ENCODE measurements at places on chromosomes 2 and 18.

DNA sequence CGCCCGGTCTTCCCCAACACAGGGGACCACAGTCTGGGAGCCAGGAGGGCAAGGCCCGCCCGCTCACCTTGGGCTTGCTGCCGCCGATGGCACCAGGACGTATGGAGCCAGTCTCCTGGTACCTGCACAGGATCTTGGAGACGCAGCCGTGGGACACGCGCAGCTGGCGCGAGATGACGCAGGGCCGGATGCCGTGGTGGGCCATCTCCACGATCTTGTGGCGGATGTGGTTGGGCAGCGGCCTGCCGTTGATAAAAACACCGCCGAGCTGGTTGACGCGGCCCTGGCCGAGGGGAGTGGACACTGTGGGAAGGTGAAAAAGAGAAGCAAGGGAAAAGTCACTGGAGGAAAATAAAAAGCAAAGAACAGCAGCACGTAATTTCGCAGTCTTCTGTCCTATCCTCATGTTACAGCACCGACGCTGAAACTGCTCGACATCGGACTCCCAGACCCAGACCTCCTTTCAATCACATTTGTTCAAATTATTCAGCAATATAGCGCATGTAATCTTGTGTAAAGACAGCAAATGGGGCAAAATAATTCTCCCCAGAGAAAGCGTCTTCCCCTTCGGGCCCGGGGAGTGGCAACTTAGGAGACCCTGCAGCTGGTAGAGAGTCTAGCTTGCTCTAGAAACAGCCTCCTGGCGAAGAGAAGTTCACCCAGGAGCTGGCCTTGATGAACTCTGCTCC lies 1.7 kb downstream of the PAX3 start:
- DNase-seq, result no peak

- no peak for DNase-seq
Measured at GRCh38 chr2:10137053-10137843, 14.7 kb downstream of the RRM2 start.

GRCh38 chr2:205714058-205714776 lies 31.9 kb downstream of the NRP2 start:
- no peak for DNase-seq

DNA sequence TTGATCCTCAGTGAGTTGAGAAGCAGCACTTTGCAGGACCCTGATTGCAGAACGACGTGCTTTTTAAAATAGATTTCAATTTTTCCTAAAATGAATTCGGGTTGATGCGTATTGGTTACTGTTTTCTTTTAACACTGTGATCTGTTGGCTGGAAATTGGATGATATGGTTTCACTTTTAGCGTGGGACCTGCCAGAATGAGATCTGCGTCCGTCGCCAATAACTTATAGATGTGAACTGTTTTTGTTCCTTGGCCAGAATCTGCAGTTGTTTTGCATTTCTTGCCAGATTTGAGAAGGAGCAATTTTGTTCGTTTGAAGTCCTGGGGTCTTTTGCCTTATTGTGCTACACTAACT lies 703 bp downstream of the UGGT1 start:
- DNase-seq, result no peak

DNA sequence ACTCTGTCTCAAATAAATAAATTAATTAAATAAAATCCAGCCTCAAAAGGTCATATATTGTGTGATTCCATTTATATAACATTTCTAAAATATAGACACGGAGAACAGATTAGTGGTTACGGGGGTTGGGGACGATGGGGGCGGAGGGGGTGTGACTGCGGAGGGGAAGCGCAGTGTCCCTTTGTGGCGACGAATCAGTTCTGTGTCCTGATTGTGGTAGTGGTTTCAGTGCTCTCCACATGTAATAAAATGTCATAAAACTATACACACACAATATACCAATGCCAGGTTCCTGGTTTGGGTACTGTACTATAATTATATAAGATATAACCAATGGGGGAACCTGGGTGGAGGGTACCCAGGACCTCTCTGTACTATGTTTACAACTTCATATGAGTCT lies 186.4 kb downstream of the ANAPC1 start:
- no peak for DNase-seq

DNA sequence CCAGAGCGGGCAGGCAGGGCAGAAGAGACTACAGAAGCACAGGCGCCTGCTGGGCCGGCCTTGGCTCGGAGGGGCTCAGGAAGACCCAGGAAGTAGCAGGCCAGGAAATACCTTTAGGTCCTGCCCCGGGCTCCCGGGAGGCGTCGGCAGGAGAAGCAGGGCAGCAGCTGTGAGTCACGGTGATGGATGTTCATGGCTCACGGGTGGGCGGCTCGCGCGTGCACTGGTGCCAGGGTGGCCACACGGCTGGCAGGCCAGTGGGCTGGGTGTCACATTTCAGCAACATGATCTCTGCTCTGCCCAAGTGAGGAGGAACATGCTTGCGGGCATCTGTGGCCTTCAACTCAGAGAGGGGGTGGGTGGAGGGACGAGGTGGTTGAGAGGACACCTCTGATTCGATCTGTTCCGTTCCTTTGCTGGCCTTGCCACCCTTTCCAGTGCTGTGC lies 139.3 kb downstream of the KLHL29 start:
- no peak for DNase-seq

GRCh38 chr2:2610751-2611150 lies 279.7 kb upstream of the MYT1L start:
- DNase-seq, result no peak

Data from left ventricle myocardium superior (tissue), 1 donor.